ENCODE measurements at places on chromosomes 7 and 10.

DNA sequence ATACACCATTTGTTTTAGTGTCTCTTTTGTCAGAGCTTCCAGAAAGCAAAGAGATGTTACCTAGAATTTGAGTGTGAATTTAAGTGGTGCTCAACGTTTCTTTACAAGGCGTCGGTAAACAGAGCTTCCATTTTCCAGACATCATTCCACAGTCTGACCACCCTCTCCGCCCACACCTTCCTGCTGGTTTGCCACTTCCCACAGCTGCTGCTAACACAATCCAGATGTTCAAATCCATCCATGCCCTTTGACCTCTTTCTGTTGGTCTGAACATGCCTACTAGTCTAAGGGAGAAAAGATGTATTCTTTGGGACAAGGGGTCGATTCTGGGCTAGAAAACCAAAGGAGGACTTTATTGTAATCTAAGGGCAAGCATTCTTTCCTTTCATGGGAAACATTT is 86.1 kb downstream of the FAM107B start:
- peak; percentile 37 for DNase-seq

DNA sequence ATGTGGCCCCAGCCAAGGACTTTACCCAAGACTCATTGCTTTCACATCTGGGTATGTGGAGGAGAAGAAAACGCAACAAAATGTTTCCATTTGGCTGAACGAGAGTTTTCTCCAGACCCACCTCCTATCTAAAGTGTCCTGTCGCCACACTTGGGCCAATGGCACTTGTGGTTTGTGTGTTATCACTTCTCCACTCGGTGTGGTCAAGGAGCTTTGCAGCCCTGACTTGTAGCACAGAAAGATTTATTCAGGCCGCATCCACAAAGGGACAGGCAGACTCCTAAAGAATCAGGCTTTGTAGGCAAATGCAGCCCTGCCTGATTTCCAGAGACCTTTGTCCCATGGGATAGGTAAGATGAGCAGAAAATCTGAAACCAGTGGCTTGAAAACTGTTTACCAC is 12.8 kb upstream of the LRRC4 start:
- DNase-seq: no peak

- DNase-seq: no peak
Observed at GRCh38 chr10:31062856-31063255, 31.2 kb upstream of the ZNF438 start.

DNA sequence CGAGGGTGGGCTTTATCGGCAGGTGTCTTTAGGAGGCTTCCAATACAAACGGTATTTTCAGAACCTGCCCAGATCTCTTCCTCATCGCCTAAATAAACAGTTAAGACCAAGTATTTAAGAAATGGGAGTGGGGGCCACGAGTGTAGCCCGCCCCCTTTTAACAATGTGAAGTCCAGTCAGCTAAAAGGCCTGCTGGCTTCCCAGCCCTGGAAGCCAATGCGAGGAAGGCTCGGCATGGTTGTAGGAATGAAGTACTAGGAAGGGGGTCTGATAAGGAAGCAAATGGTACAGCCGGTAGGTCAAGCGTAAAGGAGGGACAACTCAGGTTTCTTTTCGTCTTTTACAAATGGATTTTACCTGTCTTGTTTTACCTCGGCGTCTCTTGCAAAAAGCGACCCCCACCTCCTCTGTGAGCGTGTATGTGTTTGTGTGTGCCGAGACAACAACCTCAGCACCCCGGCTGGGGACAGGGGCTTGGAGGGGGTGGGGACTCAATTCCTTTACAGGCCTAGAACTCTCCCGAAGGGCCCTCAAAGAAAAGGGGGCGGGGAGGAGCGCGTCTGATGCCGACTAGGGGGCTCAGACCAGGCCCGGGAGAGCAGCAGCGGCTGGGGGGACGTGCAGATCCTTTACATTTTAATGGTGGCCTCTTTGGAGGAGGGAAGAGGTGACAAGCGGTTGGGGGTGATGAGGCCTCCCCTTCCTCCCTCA is 147.6 kb downstream of the GPR85 start:
- peak; percentile 27 for DNase-seq

- no peak for DNase-seq
Observed at GRCh38 chr10:58578366-58578765, 65.7 kb downstream of the BICC1 start.

- peak; percentile 15 for DNase-seq
Observed at GRCh38 chr7:47226696-47227095, 355.2 kb downstream of the TNS3 start.

DNA sequence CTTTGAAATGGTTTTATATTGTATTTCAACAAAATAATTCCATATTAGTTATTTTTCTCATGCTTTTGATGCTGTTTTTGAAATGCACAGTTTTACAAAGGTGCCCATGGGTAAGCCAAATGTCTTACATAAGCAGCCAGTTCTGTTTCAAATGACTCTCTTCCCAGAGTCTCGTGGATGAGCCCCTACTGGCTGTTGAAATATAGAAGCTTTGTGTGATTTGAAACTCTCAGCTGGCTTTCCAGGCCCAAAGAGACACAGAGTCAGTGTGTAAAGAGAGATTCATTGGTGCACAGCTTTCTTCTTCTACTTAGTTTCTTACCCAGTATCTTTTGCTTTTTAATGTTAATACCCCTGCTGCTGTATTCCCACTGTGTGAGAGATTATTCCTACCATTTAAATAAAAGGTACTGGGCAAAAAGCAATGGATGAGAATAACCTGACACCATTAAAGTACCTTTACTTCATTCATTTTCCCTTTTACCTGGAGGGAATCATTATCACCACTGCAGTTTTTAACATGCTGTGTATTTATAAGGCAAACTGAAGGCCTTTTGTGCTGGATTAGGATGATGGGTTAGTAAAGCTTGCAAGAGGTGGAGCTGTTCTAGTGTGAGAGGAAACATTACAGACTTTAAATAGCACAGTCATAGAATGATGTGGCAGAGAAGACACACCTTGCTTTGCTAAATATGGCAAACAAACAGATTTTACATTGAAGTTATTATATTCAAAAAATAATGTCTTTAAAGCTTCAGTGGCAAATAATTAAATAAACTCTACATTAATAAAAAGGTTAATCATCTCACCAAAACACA is 415.1 kb downstream of the THSD7A start:
- no peak for DNase-seq

DNA sequence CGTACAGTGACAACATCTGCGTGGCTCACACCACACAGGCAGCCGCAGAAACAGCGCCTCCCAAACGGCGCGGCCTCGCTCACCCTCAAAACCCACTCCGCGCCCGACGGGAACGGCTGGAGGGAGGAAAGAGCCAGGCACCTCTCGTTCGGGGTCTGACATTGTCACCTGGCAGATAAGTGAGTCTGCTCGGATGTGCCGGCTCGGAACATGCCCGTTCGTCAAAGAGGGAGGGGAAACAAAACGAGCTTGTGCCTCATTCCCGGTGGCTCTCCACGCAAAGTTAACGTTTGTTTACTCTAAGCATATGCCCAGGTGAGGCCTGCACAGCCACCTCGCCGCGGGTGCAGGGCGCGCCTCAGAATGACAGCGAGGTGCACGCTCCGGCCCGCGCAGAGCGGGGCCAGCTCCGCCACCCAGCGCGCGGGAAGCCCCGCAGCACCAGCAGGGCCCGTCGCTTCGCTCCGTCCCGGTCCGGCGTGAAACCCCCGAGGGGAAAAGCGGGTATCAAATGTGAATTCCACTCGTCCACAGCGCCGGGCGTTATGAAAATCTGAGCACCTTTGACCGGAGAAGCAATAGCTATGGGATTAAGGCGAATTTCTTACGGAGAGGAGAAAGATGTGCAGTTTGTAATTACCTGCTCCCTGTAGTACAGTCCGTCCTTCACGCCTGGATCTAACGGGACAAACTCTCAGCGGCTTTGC is 13.1 kb downstream of the CNPY1 start:
- DNase-seq: no peak

DNA sequence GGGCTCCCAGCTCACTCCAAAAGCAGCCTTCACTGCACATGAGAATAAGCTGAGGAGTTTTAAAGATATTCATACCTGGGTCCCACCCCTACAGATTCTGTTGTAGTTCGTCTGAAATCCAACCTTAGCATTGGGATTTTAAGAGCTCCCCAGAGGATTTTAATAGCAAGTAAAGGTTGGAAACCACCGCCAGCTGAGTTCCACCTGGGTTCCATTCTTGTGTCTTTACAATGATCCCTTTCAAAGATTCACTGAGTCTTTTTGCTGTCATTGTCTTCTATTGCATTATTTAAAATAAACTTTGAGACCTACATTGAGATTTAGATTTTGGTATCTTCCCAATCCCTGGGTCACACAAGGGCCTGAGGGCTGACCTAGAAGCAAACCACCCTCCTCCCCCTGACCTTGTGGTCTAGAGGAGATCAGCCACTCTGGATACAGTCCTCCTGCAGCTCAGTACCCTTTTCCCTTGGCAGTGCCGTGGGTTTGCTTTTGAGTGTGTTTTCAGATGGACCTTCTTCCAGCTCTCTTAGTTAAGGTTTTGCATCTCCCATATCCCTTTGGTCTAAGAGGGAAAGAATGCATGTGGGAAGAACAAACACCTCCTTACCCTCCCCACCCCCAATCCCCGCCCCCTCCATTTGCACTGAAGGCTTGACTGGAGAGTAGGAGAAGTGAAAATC is 22.6 kb upstream of the SIRT1 start:
- DNase-seq: no peak

DNA sequence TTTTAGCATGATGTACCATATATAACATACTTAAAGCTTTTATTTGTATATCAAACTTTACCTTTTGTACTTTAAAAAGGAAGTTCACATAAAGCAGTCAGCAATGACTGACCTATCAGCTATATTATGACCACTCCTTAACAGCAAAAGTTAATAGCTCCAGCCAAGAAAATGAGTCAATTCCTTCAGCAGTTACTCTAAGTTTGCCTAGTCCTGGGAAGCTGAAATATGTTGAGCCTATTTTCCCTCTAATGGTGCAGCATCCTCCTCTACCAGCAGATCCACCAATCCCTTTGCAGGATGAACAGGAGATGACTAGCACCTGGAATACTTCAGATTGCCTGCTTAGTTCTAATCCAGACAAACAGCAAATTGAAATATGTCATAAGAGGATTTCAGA is 64.2 kb downstream of the CUL2 start:
- DNase-seq: no peak

- DNase-seq: peak; percentile 77
Observed at GRCh38 chr10:6198171-6198570, 4.6 kb upstream of the PFKFB3 start.

- no peak for DNase-seq
Observed at GRCh38 chr7:24751484-24751883, 5.8 kb downstream of the GSDME start.
